ENCODE measurements at places on chromosomes 13 and 19.
A peak's percentile ranks its signal among the peaks of the same experiment; 100 is the strongest.

GRCh38 chr19:33499671-33500506, 21.7 kb downstream of the PEPD start:
- DNase-seq: no peak

- DNase-seq: no peak
Measured at GRCh38 chr13:94298346-94298745, 181.1 kb downstream of the DCT start.

GRCh38 chr13:36666477-36667229, 7.2 kb upstream of the SERTM1 start:
- DNase-seq: no peak

- DNase-seq: no peak
Measured at GRCh38 chr13:22487932-22488331, 692.8 kb upstream of the SGCG start.

- DNase-seq: no peak
Measured at GRCh38 chr13:48492096-48492440, 40.8 kb downstream of the RCBTB2 start.

DNA sequence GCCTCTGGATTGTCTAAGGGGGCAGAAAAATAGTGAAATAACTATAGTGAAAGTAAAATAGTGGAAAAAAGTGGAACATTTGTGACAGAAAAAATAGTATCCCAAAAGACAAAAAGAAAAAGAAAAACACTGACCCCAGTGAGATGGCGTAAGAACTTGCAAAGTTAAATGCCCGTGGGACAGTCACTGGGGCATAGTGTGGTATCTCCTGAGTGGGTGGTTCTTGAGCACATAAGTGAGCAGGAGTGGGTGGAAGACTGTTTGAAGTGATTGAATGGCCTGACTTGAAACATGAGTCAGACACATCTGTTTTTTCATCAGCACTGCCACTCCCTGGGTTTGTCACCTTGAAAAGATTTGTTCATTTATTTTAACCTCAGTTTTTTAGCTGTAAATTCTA, 2.5 kb downstream of the ZNF430 start:
- no peak for DNase-seq

GRCh38 chr19:3513229-3514140, 7.4 kb downstream of the FZR1 start:
- DNase-seq: no peak

- DNase-seq: no peak
Measured at GRCh38 chr13:48273346-48273745, 30.2 kb upstream of the RB1 start.

DNA sequence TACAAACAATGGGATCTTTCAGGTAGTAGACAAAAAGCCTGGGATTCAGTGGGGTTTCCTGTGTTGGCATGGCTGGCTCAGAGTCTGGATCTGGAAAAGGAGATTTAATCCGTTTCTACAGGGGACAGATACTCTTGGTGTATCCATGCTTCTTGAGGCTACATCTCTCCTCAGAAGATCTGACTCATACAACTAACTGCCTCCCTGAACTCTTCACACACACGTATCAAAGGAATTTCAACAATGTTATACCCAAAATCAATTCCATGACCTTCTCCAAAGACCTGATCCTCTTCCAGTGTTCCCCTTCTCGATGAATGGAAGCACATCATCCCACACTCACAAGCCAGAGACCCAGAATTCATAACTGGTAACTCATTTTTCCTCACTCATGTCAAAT, 435.3 kb upstream of the NBEA start:
- DNase-seq: no peak

GRCh38 chr19:50415661-50416033, 3.1 kb upstream of the SPIB start:
- DNase-seq: peak; percentile 20

DNA sequence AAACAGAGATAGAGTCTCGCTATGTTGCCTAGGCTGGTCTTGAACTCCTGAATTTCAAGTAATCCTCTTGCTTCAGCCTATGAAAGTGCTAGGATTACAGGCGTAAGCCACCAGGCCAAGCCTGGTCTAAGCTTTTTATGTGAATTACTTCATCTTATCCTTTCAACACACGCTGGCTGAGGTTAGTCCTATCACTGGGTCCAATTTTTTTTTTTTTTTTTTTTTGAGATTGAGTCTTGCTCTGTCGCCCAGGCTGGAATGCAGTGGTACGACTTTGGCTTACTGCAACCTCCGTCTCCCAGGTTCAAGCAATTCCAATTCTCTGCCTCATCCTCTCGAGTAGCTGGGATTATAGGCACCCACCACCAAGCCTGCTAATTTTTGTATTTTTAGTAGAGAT, 10.4 kb downstream of the MYO1F start:
- no peak for DNase-seq

GRCh38 chr13:44368062-44368591, 5.5 kb upstream of the SERP2 start:
- no peak for DNase-seq

- DNase-seq: no peak
Measured at GRCh38 chr13:45630791-45631190, 15.3 kb upstream of the ERICH6B start.

GRCh38 chr19:12703046-12703445, 6.6 kb upstream of the FBXW9 start:
- no peak for DNase-seq

DNA sequence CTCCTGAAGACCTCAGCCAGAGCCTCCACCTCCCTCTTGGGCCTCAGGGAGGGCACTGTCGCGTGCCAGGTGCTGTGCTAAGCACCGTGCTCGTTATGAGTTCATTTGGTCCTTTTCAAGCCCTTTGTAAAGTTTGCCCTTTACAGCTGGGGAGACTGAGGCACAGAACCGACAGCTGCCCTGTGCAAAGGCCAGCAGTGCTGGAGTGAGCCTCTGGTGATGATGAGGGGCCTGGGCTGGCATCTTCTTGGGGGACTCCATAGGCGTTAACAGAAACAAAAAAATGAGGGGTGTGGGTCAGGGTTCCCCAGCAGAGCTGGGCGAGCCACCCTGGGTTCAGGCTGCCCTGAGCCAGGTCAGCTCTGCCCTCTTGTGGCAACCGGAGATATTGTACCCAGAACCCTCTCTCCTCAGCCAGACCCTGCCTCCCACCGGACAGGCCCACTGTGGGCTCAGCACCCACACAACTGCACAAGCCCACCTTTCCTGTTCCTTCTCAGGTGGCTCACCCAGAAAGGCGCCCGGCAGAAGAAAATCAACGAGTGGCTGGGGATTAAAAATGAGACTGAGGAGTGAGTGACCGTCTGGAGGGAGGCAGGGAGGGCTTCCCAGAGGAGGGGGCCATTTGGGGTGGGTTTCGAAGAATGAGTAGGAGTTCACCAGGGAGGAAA, 5.5 kb upstream of the IFI30 start:
- no peak for DNase-seq

DNA sequence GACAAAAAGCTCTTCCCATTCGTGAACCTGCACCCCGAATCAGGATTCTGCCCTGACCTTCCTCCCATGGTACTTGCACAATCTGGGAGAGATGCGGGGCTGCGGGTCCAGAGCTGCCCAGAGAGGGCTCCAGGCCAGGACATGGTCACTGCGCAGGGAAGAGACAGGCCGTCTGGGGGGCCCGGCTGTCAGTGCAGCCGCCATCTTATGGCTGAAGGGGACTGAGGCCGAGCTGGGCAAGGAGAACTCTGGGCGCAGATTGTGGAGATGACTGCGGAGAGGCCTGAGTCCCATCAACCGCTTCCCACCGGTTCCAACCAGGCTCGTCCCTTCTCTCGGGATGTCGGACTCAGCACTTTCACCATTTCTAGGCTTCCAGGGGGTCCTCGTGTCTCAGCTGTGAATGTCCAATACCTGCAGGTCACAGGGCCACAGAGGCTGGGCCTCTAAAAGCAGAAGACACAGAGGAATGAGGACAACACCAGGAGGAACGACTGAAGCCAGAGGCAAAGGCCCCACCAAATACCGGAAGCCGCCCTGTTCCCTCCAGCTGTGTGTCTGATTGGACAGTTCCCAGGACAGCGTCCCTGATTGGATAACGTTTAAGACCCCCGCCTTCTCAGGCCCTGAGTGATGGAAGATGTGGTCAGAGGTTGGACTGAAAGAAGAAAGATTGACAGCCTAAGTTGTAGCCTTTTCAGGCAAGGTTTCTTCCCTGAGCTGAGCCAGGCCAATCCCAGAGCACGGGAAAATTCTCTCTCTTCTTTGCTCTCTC, 117.1 kb upstream of the ZNF91 start:
- DNase-seq: no peak

DNA sequence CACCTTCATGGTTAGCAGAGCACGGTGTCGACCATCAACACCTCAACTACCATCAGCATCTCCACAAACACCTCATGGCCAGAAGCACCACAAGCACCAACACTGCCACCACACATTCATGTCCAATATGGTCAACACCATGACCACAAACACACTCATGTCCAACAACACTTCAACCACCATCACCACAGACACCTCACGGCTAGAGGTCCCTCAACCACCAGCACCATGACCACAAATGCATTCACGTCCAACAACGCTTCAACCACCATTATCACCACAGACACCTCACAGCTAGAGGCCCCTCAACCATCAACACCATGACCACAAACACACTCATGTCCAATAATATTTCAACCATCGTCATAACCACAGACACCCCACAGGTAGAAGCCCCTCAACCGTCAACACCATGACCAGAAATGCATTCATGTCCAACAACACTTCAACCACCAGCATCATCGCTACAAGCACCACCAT, 10.2 kb downstream of the TRAPPC5 start:
- DNase-seq: no peak

DNA sequence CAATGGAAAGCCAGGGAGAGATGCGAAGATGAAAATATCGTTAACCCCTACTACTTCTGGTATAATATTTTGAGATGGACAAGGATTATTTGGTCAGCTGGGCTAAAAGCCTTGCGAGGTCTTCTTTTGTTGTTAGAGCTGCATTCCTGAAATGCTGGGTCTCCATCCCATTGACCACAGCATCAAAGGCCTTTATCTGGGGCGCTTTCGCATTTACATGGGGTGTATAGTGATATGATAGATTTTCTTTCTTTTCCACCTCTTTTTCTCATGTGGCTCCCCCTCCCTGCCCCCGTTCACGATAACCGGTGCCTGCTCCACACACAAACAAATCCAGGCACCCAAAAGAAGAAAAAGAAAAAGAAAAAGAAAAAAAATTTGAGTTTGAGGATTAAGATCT, 77.5 kb downstream of the ZNF536 start:
- DNase-seq: no peak

- DNase-seq: no peak
Measured at GRCh38 chr13:82747291-82747690, 1135.0 kb downstream of the SLITRK1 start.
